CD4-positive, alpha-beta T cell treated with Interleukin-17A for 1 hour (primary cell): ENCODE measurements at places on chromosomes 3 and 15.

DNA sequence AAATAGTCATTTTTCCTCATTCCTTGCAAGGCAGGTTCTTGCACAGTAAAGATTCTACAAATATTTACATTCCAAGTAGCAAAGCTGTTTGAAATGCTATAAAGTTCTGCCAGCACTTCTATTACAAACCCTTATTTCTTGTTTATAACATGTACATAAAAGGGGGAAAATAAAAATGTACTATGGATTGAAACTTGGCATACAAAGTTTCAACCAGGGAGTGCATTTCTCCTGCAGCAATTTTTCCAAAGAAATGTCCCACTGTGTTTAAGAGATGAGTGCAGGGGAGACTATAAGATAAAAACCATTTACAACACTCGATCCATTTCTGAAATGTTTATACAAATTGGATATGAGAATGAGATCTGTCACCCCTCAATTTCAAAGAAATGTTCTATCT lies 3.3 kb downstream of the CNTN3 start:
- no peak for DNase-seq

DNA sequence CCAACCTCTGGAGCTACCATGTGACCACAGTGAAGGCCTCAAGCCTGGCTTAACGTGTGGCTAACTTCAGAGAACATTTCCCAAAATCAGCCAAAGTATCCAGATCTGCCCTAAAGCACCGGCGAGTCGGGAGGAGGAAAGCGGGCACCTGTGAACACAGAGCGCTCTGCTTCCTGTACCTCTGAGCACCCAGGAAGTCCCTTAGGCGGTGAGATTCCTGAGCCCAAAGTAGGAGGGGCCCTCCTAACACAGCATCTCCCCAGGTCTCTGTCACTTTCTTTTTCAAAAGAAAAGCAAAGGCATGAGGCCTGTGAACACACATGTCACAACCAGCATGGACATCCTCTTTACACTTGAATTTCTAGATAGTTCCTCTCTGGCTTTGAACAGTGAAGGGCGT lies 944 bp upstream of the EIF4E3 start:
- peak; percentile 79 for DNase-seq

DNA sequence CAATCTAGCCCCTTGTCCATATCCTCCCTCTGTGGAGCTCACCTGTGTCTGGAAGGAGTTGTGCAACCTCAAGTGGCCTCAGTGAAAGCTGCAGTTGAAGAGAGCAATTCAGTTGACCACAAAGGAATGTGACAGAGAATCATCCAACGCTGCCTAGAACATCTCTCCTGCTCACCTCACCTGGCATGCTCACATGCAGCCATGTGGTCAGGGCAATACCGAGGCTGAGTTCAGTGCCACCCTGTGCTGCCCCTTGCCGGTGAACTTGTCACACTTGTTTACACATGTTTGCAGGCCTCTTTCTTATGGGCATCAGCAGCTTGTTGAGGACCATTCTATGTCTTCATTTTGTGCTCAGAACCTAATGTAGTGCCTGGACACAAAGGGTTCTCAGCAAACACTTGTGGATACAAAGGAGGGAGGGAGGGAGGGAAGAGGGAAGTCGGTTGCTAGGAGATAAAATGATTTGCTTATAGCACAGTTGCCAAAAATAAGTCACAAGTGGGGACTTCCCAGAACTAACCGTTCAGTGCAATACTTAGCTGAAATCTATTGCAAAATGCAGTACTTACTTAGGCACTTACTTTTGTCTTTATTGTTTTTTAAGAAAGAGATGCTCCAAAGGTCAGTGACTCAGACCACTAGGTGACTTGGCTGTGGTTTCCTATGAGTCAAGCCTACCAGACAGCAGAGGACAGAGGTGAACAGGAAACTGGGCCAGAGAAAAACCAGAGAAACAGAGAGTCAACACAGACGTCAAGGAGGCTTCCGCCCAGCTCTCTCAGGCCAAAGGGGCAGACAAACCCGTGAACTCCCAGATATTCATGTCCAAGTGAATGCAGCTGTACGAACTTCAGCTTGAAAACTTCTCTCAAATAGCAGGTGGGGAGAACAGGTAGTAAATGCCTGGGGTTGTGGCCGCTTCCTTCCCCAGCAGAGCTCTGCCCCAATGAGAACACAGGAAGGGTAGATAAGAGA lies 227.8 kb upstream of the CTNNB1 start:
- DNase-seq, result peak; percentile 39

GRCh38 chr15:65885668-65886218 lies 16.5 kb downstream of the RAB11A start:
- no peak for DNase-seq

GRCh38 chr3:193342551-193342950 lies 36.0 kb downstream of the ATP13A5 start:
- no peak for DNase-seq

DNA sequence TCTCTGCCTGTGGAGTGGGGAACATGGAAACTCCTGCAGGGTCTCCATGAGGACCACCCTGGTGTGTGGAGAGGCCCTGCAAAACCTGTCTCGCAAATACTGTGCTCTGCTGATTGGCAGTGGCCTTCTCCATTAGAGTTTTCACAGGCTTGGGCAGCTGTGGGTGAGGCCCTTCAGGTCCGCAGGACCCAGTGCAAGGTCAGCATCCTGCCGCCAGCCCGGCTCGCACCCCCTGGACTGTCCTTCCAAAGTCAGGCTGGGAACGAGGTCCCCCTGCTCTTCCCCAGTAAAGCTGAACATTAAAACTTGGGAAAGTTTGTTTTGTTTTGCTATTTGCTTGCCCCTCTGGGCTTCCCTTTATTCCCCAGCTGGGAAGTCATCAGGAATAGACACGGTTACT lies 85.0 kb upstream of the PLXNA1 start:
- no peak for DNase-seq

GRCh38 chr3:119557877-119558269 lies 1.5 kb downstream of the CD80 start:
- DNase-seq, result no peak

DNA sequence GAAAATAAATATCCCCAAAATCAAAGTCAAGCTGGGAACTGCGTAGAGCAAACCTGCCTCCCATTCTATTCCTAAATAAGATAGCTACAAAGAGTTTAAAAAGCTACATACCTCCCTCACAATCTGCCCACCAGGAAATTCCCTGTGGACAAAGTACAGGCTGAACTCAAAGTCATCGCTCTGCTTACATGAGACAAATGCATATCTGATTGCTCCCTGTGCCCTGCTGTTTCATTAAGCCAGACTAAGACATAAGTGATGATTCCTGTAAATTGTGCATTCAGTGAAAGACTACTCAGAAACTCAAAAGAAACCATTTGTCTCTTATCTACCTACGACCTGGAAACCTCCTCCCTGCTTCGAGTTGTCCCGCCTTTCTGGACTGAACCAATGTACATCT lies 28.5 kb upstream of the EIF4A2 start:
- DNase-seq, result no peak

DNA sequence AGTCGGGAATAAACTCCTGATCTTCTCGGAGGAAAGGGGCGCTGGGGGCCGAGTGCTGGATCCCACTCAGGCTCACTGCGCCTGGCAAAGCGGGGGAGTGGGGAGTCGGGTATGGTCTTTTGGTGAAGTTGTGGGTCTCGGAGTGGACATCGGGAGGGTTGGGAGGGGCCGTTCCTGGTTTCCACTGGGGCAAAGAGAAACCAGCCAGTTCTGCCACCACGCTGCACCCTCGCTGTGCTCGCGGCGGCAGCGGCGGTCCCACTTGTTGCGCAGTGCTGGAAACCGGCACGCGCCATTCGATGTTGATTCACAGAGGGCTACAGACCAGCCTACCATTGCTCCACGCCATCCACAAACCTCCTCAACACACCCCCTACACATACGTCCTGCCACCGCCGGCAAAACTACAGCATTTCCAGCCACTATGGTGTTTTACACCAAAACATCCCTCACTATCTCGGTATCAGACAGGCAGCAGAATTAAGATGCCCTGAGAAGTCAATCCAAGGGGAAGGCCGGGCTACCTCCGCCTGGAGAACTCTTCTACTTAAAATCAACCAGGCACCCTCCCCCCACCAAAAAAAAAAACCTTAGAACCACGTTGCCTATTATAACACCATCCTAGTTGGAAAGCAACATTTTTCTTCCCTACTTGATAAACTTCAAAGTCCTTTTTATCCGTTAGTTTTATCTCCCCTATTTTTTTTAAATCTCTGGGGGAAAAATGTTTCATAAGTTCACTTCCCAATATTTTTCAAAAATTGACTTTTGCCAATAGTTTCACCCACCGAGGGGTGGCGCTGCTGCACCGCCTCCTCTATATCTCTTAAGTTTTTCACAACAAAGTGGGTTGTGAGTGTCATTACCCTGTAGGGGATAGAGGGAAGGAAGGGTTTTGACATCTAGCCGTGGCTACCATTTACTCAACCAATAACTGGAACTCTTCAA lies 3.6 kb downstream of the BCL6 start:
- DNase-seq, result peak; percentile 81

DNA sequence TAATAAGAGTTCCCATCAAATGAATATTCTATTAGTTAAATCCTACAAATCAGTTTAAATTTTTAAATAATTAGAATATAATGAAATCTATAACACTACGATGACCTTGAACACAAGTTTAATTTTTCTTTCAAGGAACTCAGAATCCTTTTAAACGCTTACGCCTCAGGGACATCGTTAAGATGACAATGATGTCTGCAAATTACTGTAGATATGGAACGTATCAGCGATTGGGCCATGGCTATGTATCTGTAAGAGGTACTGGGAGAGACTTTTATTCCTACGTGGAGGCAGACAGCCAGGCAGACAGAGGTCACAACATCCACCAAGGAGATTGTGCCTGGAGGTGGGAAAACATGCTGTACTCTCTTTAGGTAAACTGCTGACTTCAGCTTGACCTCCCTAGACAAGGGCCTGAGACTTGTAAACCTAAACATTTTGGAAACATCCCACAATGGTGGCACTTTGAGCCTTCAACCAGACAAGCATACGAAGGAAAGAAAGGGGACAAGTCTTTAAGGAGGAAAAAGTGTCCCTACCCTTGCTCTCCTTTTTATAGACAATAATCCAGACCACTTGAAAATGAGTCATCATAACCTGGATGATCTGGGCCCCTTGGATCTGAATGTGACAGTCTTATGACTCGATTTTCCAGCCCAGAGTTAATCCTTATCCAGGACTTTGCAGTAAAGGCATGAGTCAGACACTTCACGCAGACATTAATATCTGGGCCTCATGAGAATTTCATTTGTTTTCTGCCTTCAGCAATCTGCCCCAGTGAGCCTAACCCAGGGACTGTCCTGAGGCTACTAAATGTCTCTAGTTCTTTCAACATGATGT lies 6.8 kb upstream of the LDHAL6B start:
- DNase-seq, result no peak

DNA sequence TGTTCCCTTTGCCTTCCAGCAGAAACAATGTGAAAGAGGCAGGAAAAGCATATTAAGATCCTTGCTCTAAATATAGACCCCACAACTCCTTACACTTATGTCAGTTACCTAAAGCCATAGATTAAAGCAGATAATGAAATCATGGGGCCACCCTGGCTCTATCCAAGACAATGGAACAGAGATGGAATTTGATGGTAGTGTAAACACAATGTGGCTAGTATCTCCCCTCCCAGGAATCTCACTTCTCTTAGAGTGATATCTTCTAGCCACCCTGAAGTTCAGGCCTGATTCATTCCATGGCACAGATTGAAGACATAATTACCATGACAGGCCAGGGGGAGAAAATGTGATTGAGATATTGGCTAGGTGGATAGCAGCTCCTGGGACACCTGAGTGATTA lies 32.6 kb downstream of the GALNT15 start:
- DNase-seq, result no peak
